Glutamatergic neuron (in vitro differentiated cells): ENCODE measurements at places on chromosomes 16 and 17. TPM values are rescaled to one million over a fixed set of nuclear protein-coding genes. Genes with fewer than 3 reads are reported as not detected.

Gene AARS1
- 179 TPM for total RNA-seq

Gene CSH1
- total RNA-seq, result not detected

Gene KRT32
- not detected for total RNA-seq

Gene TLCD3B
- total RNA-seq, result 253 TPM

Gene MPO
- not detected for total RNA-seq

Gene C17orf107
- 11.1 TPM for total RNA-seq

Gene RNF213
- 34.7 TPM for total RNA-seq

Gene TAC4
- total RNA-seq, result not detected

Gene CCL8
- total RNA-seq, result not detected

Gene CD7
- total RNA-seq, result 0.27 TPM

Gene CMTM1
- 5.0 TPM for total RNA-seq

Gene EPN3
- total RNA-seq, result 0.12 TPM

Gene ZNF469
- total RNA-seq, result 0.56 TPM
